ENCODE measurements at places on chromosomes 4 and X.

DNA sequence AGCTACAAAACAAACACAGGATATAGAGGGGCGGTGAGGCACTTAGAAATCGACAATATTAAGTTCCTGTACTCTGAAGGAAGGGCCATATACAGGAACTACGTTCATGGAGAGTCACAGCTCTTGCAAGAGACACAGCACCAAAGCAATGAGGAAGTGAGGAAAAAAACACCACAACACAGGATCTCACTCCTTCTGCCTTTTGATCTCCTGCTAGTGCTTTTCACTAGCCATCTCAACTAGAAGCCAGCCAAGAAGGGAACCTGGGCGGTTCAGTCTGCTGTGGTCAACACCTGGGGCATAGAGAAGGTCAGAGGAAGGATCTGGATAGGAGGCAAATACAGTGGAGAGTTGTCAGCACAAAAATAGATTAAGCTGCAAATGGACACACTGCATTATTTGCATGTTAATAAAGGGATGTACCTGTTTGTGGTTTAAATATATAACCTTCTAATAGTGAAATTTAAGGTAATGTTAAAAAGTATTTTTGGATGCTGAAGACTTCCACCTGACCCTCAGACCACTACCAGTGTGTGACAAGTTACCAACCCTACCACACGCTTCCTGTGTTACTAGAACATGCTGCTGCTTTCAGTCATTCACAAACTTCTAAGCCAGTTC lies 104.6 kb downstream of the DTHD1 start:
- no peak for DNase-seq
- no peaks in the 10 kb centered on the region for H3K36me3 ChIP-seq
- H3K4me1 ChIP-seq: no peaks in the 10 kb centered on the region
- no peak overlapping the region for H3K27ac ChIP-seq

- no peaks in the 10 kb centered on the region for H3K36me3 ChIP-seq
- no peak overlapping the region for H3K4me3 ChIP-seq
- no peaks in the 10 kb centered on the region for H3K4me1 ChIP-seq
- DNase-seq: no peak
Measured at GRCh38 chr4:128220286-128221235, 67.1 kb downstream of the PGRMC2 start.

DNA sequence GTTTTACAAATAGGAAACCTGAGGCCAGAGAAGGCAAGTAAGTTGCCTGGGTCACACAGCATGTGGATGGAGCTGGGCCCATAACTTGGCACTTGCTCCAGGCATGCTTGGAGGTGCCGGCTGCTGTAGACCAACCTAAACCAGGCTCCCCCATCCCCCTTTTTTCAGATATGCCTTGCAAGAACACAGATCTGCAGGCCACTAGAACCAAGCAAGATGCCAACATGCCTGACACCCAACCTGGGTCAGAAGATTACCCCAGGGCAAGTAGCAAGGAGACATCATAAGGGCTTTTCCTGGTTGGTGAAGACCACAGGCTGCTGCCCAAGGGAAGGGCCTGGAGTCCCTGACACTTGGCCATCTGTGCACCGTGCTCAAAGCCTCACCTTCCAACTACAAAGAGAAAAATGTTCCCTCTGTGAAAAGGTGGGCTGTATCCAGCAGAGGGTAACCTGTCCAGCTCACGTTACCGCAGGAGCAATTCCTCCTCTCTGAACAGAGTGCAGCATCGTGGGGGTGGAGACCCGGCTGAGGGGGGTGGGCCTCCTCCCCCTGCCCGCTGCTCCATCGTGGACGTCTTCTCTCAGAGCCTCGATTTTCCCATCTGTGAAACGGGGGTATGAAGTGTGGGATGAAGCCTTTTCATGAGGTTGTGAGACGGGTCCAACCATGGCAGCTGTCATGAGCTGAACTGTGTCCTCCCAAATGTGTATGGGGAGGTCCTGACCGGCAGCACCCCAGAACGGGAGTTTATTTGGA lies 23.0 kb downstream of the HMX1 start:
- no peaks in the 10 kb centered on the region for H3K36me3 ChIP-seq
- no peak overlapping the region for H3K27ac ChIP-seq
- no peak for DNase-seq
- no peak overlapping the region for H3K4me3 ChIP-seq
- H3K4me1 ChIP-seq: no peaks in the 10 kb centered on the region
- no peaks in the 10 kb centered on the region for H3K27me3 ChIP-seq

- no peak for DNase-seq
- no peaks in the 10 kb centered on the region for H3K4me1 ChIP-seq
- H3K4me3 ChIP-seq: no peak overlapping the region
- H3K36me3 ChIP-seq: no peaks in the 10 kb centered on the region
Measured at GRCh38 chr4:163279713-163280112, 52.7 kb downstream of the NPY1R start.

Data from vagina (tissue), 2 donors.